ENCODE measurements at places on chromosomes 16 and 17.

GRCh38 chr16:50474138-50474537 is 74.1 kb upstream of the NKD1 start:
- no peak for DNase-seq

DNA sequence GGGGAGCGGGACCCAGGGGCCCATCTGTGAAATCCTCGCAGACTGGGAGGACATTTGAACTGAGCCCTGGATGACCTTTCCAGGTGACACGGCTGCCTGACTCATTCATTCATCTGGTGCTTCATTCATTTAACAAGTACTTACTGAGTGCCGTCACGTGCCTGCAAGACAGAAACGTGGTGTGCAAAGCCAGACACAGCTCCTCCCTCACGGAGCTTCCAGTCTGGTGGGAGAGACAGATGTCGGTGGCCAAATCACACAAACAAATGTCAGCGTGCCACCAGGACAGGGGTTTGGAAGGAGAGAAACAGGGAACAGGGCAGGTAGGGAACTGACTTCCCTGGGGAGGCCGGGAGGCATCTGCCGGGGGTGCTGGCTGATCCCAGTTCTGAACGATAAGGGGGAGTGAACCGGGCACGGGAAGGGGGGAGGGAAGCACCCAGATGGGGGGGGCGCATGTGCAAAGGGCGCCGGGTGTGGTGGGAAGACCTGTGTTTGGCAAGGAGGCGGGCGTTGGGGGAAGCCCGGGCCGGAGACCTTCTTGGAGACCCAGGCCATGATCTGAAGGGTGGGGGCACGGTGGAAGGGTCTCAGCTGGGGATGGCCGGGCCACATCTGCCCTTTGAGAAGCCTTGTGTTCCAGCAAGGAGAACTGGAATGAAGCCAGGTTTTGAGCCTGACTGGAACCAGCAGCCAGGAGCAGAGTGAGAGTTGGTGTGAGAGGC is 93.6 kb upstream of the CIBAR2 start:
- no peak for DNase-seq

DNA sequence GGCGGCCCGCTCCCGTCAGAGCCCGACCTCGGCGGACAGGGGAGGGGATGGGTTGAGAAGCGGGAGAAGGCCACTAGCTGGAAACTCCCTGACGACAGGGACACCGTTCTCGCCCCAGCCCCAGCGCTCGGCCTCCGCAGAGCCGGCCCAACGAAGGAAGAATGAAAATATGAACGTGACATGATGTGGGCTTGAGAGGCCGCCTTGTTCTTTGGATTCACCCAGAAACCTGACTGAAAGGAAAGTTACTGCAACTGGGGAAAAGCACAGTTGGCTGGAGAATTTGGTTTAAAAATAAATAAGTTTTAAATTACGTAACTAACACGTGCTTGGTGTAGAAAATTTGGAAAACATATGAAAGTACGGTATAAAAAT is 21.1 kb downstream of the NPTX1 start:
- DNase-seq, result no peak

- no peak for DNase-seq
Observed at GRCh38 chr17:82013772-82014321, 8.8 kb downstream of the CENPX start.

- no peak for DNase-seq
Observed at GRCh38 chr16:10683170-10683569, 11.6 kb downstream of the TEKT5 start.

GRCh38 chr17:50691550-50692447 is 15.9 kb downstream of the ANKRD40 start:
- no peak for DNase-seq

DNA sequence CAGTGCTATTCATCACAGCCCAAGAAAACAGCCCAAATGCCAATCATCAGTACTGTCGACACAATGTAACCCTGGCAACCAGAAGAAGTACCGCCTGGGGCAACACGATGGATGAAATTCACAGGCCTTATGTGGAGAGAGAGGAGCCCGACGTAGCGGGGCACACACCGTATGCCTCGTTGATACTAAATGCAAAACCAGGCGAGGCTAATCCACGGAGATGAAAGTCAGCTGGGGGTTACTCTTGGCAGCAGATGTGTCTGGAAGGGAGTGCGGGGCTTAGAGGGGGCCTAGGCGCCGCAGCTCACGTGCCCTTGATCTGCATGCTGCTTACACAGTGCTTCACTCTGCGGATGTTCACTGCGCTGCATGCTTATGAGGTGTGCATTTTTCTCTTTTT is 29.8 kb downstream of the ITGAE start:
- DNase-seq, result no peak

GRCh38 chr16:87778476-87778829 is 12.7 kb upstream of the KLHDC4 start:
- DNase-seq, result no peak

GRCh38 chr16:80056324-80056723 is 455.8 kb upstream of the MAF start:
- no peak for DNase-seq

DNA sequence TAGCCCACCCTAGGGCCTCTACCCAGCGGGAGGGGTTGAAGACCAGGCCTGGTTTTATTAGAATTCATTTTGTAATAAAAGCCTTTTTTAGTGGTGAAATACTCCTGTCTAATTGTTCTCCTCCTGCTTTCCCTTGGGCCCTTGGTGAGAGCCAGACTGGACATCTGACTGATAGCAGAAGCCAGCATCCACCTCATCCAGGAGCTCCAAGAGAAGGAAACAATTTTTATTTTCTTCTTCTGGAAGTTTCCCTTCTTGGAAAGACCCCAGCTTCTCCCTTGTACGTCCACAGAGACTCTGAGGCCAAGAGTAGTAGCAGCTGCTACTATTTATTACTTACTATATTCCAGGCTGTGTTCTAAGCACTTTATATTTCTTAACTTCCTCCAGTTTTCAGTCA is 4.0 kb upstream of the PHKG2 start:
- DNase-seq, result no peak

GRCh38 chr16:58537124-58537906 is 22.0 kb downstream of the SETD6 start:
- no peak for DNase-seq

- DNase-seq, result no peak
Observed at GRCh38 chr16:72992142-72992601, 55.8 kb downstream of the ZFHX3 start.

DNA sequence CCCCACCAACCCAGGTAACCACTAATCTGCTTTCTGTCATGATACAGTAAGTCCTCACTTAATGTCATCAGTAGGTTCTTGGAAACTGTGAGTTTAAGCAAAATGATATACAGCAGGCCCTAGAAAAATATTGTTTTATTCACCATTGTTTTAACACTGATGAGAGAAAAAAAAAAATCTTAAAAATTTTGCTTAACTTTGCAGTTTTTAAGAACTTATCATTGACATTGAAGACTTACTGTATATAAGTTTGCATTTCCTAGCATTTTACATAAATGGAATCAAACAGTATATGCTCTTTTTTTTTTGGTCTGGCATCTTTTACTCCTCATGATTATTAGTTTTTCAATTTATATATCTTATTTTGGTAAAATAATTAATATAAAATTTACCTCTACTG is 19.5 kb upstream of the CLTC start:
- no peak for DNase-seq

GRCh38 chr17:4497101-4497824 is 1.4 kb upstream of the SPNS2 start:
- no peak for DNase-seq

GRCh38 chr16:81454044-81454443 is 9.4 kb downstream of the CMIP start:
- DNase-seq, result no peak

DNA sequence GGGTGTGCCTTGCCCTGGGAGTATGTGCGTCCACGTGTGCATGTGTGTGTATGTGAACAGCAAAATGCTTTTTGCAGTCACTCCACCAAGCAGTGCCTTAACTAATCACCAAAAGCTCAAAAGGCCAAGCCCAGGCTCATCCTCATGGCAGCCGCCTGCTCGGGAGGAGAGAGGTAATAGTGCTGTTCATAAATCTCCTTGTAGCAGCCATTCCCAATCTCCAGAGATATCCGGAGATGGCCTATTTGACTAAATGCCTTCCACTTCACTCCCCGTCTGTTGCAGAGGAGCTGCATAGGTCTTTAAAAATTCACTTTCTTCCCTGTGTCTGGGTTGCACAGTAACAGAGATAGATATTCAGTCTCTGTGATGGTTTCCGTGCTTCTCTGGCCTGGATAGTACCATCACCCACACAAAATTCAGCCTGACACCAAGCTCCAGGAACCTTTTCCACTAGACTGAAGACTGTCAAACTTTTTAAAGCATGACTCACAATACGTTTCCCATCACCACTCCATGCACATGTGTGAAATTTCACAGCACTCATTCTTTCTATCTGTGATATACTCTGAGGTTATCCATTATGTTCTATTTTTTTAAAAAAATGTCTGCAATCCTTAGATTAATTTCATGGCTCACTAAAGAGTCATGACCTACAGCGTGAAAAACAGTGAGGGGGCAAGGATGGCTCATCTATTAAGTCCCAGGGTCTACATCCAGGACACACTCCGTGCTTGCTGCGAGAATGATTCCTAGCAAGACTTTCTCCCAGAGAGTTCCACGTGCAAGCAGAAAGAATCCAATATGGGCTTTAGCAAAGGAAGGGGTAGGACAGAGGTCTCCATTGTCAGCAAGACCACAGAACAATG is 357.8 kb downstream of the GRIN2A start:
- DNase-seq, result no peak

DNA sequence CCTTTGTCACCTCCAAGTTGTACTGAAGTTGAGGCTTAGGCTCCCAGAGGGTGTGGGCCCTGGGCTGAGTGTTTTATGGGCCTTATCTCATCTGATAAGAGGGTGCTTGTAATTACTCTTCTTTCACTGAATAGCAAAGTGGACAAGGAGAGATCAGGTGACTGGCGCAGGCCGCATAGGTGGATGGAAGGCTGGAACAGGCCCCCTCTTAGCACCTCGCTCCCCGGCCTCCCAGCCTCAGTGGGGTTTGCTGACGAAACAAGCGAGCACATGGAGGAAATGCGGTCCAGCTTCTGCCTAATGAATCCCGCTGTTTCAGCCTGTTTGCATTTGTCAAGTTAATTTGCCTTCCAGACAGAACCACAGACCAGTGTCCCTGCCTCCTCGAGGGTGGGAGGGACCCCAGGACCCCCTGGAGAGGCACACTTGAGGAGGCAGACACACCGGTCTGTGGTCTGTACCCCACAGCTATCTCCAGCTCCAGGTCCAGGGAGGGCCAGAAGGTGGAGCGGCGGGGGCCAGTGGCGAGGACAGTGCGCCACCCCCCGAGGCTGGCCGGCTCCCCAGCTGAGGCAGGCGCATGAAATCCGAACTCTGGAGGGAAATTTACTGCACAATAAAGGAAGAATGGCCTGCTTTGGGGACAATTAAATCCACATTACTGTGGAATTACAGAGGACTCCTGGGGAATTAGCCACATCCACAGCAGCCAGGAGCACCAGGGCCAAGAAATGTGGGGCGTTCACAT is 123.4 kb downstream of the NTN1 start:
- no peak for DNase-seq

DNA sequence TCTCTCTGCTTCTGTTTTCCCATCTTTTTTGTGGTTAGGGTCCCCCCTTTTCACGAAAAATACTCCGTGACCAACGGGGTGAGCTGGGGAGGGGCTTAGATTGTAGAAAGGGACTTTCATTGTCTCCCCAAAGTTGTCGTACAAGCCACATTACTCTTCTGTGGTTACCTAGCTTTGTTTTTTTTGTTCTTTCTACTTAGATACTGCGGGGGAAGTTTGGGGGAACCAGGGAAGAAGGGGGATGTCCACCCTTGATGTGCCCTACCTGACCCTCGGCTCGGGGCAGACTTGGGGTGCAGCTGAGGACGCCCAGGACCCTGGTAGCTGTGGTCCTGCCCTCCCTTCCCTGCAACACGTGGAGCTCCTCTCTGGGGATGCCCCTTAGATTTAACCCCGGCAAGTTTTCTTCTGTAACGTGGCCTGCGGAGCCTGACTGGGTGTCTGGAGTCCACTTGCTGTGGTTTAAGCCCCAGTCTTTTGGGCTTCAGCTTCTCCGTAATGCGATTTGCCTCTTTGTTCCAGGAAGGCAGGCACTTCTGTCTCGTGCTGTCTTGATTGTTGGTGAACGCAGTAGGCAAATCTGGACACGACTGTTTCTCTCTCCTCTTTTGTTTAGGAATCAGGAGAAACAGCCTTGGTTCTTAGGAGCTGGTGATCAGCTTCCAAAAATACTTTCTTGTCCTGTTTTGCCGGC is 892 bp downstream of the ABCC1 start:
- DNase-seq, result no peak

DNA sequence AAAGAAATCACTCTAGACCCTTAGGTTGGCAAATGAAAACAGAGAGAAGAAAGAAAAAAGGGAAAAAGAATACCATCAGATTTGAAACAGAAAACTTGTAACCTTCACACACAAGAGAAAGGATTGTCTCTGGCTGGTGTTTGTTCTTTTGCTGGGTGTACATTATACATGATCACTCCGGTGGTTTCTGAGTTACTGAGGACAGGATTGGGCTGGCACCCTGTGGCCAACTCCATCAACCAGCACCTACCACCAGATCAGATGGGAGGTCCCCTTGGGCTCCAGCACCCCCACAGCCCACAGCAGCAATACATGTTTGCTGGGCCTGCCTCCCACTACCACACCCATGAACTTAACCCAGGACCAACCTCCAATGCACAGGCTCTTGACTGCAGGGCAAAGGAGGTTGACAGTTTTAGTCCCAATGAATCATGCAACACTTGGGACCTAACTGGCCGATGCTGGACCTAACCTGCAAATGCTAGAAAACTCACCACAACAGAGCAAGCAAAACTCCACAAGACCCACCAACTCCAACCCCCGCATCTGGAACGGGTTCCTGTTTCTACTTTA is 308.3 kb downstream of the SOX9 start:
- no peak for DNase-seq

- DNase-seq, result no peak
Observed at GRCh38 chr16:78879011-78879410, 721.5 kb downstream of the MAF start.

- peak; percentile 79 for DNase-seq
Observed at GRCh38 chr17:44095647-44096496, 25.3 kb downstream of the G6PC3 start.

GRCh38 chr17:74332017-74332650 is 6.1 kb downstream of the KIF19 start:
- DNase-seq, result peak; percentile 1

- peak; percentile 54 for DNase-seq
Observed at GRCh38 chr16:83533193-83533592, 274.6 kb upstream of the HSBP1 start.

DNA sequence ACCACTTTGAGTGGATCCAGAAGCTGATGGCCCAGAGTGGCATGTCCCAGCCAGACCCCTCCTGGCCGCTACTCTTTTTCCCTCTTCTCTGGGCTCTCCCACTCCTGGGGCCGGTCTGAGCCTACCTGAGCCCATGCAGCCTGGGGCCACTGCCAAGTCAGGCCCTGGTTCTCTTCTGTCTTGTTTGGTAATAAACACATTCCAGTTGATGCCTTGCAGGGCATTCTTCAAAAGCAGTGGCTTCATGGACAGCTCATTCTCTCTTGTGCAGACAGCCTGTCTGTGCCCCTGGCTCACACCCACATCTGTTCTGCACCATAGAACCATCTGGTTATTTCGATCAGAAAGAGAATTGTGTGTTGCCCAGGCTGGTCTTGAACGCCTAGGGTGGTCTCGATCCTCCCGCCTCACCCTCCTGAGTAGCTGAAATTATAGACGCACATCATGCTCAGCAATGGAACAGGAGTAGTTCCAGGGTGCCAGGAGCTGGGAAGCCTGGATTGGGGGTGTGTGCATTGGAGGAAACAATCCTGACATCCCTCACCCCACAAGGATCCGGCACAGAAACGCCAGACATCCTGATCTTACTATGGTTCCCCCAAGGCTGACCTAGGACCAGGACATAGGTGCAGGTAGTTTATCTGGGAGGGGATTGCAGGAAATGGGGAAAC is 4.6 kb downstream of the PRSS21 start:
- no peak for DNase-seq

GRCh38 chr17:27939474-27940465 is 46.6 kb upstream of the LYRM9 start:
- peak; percentile 3 for DNase-seq
